Stimulated activated CD8-positive, alpha-beta memory T cell treated with anti-CD3 and anti-CD28 coated beads, Interleukin-15, amount 100 ng/mL, for 4 hours (primary cell): ENCODE measurements at places on chromosomes 12 and 14.

GRCh38 chr14:104972301-104973134 lies 5.7 kb downstream of the AHNAK2 start:
- DNase-seq, result no peak

DNA sequence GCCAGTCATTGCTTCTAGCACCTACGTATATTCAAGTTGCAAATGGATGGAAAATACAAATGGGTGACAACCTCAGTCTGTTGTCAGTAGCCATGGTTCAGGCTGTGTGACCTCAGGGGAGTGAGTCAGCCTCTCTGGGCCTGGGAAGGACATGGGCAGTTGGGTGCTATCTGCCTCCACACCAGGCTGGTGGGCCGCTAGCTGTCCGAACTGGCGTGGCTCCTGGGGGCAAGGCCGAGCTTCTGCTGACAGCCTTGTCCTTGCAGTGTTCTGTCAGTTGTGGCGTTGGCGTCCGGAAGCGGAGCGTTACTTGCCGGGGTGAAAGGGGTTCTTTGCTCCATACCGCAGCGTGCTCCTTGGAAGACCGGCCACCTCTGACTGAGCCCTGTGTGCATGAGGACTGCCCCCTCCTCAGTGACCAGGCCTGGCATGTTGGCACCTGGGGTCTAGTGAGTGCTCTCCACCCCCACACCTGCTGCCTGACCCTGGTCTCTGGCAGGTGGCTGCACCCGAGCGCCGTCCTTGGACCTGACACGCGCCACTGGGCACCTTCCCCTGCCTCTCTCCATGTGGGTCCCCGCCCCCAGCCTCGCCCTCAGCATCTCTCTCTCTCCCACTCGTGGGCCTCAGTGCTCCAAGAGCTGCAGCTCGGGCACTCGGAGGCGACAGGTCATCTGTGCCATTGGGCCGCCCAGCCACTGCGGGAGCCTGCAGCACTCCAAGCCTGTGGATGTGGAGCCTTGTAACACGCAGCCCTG lies 17.1 kb downstream of the PAPLN start:
- no peak for DNase-seq

GRCh38 chr12:51714666-51715065 lies 123.6 kb downstream of the SCN8A start:
- no peak for DNase-seq

- DNase-seq, result no peak
Measured at GRCh38 chr14:44180975-44181374, 326.1 kb downstream of the FSCB start.

- peak; percentile 19 for DNase-seq
Measured at GRCh38 chr12:57069523-57069922, 9.1 kb downstream of the NEMP1 start.

DNA sequence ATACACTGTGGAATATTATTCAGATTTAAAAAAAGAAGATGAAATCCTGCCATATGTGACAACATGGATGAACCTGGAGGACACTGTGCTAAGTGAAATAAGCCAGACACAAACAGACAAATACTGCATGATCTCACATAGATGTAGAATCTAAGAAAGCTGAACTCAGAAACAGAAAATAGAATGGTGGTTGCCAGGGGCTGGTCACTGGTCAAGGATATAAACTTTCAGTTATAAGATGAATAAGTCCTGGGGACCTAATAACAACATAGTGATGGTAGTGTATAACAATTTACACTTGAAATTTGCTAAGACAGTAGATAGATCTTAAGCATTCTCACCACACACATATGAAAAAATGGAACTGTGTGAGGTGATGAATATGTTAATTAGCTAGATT lies 161.3 kb upstream of the TMCC3 start:
- no peak for DNase-seq

DNA sequence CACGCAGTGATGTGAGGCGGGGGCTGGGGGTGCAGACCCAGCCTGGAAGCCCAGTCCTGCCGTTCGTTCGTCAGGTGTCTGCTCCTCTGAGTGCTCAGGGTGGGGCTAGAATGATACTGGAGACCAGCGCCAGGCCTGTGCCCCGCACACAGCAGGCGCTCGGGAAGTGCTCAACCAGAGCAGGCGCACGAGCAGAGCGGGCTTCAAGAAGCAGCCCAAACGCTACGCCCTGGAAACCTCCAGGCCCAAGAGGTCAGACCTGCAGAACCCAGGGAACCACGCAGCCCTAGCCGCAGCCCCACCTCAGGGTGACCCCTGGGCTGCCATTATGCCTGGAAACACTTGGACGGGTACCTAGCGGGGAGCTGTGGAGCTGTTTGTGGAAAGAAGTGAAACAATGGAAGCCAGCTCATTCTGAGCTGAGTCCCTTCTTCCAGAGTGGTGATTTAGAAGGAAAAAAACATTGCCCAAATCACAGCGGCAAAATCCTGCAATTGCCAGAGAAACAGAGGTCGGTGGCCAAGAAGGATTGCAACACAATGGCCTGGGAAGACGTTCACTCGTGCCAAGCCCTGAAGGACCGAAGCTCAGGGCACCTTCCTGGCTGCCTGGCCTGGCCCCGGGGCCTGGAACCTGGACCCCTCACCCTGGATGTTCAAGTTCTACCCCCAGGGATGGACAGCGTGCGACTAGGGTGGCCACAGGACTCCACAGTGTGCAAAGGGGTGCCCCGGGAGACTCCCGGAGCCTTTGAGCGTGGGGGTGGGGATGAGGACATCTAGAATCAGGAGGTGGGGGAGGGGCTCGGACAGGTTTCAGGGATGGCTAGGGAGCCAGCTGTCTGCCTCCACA lies 40.4 kb upstream of the DIO3 start:
- DNase-seq, result no peak

DNA sequence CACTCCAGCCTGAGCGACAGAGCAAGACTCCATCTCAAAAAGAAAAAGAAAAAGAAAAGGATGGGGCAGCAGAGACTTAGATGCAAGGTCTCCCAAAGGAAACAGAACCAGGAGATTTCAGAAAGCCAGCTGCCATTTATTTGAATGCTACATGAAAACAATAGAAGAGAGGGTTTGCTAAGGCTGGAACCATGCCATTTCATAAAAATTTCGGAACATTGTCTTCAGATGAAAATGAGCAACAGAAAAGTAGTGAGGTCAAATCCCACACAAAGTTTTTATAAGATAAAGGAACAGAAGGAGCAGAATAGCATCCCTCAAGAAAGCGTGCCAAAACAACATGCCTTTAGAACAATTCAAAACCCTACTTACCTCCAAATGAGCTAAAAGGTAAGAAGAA lies 175.3 kb downstream of the ETV6 start:
- no peak for DNase-seq

DNA sequence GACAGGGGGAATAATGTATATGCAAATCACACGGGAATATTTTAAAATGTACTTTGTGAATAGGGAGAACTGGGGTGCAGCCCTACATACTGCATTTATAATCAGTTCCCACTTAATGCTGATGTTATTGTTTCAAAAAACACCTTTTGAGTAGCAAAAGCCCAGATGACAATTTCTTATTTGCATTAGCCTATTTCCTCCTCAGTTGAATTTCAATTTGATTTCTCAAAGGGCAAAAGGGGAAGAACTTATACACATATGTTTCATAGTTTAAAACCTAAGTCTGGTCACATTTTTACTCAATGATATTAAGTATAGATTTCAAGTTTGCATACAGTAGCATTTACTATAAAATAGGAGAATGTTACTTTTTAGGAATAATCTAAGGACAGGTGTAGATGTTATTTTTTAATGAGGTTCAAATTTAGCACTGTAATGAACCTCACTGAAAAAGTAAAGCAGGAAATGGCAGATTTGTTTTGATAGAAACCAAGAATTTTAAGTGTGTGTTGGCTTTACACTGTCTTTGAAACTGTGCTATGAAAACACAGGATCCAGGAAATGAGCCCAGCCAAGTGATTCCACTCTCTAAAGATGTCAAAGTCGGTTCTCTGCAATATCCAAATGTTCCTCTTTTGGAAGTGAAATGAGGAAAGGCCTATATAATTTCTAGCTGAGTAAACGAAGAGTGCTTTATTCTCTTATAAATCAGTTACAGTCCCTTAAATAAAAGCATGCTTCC lies 367.4 kb downstream of the BTG1 start:
- no peak for DNase-seq

GRCh38 chr14:52538623-52539022 lies 13.7 kb downstream of the TXNDC16 start:
- no peak for DNase-seq

- DNase-seq, result no peak
Measured at GRCh38 chr14:105091517-105092170, 26.4 kb upstream of the GPR132 start.

DNA sequence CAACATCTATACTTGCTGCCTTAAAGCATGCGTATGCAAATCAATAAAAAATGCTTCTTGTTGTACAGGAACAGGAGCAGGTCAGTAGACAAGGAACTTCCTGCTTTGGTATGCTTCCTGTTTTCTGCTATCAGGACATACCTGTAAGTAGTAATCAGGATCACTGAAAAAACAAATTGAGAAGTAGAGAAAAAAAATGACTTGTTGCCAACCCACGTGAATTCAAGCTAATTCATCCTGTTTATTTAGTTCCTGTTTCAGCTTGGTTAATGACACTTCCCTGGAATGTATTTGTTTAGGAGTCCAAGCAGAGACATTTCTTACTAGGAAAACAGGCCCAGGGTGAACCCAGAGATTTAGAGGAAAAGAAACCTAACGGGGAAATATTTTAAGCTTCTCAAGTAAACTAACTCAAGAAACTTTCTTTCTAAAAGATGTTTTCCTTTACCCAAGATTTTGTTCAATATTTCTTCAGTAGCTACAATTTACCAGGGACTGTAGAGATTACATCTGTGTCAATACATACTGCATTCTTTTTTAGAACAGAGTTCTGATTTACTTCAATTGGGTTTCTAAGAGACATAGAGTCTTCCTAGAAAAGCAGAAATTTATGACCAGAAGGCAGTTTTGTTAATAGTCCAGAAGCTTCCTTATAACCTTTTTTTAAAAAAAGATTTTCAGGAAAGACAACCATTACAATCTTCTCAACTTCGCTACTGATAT lies 124.2 kb downstream of the PAWR start:
- no peak for DNase-seq

- no peak for DNase-seq
Measured at GRCh38 chr12:132067182-132067581, 76.9 kb downstream of the DDX51 start.

DNA sequence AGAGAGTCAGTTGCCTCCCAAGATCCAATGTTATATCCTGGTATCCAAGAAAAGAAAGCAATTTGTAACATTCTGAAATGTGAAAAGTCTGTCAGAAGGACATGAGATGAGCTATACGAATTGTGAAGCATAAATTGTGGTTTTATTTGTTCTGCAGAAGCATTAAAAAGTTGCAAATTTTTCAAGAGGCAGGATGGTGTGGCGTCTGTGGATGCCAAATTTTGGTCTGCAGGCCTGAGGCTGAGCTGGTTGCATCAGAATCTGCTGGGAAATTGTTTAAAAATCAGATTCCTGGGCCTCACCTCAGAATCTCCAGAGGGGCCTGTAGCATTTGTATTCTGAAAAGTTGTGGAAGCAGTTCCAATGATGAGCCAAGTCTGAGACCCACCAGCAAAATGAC lies 284.7 kb downstream of the NUAK1 start:
- DNase-seq, result no peak

GRCh38 chr14:24398293-24398652 lies 530 bp upstream of the NYNRIN start:
- no peak for DNase-seq

- DNase-seq, result no peak
Measured at GRCh38 chr14:60090864-60091519, 731 bp upstream of the PCNX4 start.

DNA sequence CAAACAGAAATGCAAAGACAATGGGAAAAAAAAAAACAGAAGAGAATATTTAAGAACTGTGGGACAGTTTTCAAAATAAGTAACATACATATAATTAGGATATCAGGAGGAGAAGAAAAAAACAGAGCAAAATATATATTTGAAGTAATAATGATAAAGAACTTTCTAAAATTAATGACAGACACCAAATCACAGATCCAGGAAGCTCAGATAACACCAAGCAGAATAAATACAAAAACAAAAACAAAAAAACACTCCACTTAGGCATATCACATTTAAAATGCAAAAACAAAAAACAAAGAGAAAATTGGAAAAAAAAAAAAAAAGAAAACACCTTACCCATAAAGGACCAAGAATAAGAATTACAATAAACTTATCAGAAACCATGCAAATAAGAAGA lies 9.6 kb upstream of the RFX4 start:
- DNase-seq, result no peak

DNA sequence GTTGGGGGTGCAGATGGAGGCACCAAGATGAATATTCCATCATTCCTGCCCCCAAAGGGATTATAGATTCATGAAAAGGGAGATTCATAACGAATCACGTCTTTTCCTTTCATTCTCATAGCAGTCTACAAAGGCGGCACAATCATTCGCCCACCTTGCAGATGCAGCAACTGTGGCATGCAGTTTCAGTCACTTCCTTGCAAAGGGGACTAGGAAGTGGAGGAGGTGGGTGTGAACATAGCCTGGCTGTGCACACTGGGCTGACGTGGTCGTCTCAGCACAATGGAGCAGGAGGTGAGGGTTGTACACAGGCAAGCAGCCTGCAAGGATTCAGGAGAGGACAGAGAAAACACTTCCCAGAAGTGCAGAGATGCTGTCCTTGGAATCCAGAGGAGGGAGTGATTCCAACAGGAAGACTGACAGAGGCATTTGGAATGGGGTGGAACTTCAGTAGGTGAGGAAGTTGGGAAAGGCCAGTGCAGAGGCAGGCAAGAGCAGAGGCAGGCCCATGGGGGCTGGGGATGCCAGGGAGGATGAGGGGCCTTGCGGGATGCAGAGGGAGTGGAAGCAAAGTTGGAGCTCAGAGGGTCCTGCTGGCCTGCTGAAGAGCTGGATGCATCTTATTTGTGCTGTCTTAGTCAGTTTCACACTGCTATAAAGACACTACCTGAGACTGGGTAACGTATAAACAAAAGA lies 21.9 kb upstream of the PPP2R5C start:
- no peak for DNase-seq

GRCh38 chr14:101991352-101991751 lies 27.0 kb downstream of the DYNC1H1 start:
- DNase-seq, result no peak

- DNase-seq, result no peak
Measured at GRCh38 chr14:51167587-51168214, 72.3 kb upstream of the TMX1 start.

GRCh38 chr12:31874961-31875608 lies 84.1 kb upstream of the RESF1 start:
- peak; percentile 59 for DNase-seq

DNA sequence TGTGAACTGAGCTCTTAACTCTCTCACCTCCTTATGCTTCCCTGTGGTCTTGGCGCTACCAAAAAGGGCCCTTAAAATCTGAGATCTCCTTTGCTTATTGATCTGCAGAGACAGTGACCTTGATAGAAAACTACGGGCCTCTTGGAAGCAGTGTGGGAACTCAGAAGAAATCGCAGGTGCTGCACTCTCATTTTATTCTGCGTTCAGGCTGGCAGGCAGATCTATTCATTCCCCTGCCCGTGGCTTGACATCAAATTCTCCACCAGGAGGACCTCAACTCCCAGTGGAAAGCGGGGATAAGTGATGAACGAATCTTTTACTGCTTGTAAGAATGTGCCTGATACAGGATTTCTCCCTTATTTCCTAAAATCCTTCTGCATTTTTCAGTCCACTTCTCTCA lies 143.2 kb upstream of the SEL1L start:
- no peak for DNase-seq
